ENCODE measurements at places on chromosomes 1 and 21.

DNA sequence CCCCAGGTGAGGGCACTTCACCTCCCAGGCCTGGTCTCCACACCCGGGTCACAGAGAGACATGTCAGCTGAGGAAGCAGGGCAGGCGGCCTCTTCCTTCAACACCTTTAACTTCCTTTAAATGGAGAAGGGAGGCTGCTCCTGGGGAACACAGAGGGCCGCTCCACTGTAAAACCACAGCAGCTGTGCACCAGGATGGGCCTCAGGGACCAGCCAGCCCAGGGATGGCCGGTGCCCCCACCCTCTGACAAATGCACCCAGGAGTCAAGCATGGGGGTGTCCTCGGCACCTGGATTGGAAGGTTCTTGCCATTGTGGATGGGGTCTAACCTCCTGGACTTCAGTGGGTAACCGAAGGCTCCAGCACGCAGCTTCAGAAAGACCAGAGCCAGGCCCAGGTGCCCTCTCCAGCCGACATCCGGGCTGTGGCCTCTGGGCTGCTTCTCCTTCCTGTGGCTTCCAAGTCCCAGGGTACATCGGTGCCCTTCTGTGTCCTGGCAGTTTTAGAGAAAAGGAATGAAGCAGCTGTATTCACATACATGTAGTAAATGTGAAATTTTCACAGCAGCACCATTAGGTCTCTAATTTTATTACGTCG is 121.7 kb upstream of the COL6A1 start:
- no peak for DNase-seq

- no peak for DNase-seq
These were observed 1099.5 kb downstream of the PLA2G4A start for GRCh38 chr1:187928288-187928687.

- no peak for DNase-seq
These were observed 123.7 kb downstream of the DAB1 start for GRCh38 chr1:57300186-57300585.

DNA sequence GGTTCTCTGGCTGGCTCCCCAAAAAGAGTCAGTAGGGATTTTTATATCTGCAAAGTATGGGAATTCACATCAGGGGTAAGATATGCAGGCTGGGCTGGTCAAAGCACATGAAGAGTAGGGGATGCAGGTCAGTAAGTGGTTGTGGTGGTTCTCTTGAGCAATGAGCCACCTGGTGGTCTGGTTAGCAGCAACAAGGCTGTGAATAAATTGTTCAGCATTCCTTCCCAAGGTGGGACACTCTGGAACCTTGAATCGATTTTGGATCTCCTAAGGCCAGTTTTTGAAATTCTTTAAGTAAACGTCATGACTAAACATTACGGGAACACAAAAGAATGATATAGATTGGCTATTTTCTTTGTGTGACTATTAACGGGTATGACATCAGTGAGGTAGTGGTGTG is 563.0 kb upstream of the NEGR1 start:
- no peak for DNase-seq

DNA sequence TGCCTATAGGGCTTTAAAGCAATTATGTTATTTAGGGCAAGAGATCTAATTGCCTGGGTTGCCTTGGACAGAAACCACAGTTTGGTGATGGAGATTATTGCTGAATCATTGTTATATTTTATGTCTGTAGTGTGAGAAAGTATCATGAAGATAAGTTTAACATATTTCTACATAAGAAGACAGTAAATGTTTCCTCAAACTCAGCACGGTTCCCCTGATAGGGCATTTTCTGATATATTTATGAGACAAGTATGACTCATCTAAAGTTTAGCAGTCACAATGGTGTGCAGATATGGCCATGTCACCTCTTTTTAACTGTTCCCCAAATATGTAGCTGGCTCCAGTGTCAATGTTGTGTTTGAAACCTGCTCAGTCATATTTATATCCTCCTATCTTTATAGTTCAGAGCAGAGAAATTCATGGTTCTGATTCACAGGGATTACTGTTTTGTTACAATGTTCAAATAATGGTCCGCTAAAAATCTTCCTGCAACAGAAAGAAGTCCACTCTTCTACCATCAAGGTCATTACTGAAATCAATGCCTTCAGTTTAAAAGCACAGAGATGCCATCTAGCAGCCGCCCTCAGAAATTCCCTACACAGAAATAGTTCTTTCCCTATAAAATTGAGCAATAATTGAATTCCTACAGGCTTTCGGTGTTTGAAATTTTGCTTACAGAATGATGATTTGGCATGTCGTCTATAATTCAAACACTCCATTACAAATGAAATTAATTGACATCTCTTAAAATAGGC is 3.7 kb downstream of the OLFM3 start:
- no peak for DNase-seq

DNA sequence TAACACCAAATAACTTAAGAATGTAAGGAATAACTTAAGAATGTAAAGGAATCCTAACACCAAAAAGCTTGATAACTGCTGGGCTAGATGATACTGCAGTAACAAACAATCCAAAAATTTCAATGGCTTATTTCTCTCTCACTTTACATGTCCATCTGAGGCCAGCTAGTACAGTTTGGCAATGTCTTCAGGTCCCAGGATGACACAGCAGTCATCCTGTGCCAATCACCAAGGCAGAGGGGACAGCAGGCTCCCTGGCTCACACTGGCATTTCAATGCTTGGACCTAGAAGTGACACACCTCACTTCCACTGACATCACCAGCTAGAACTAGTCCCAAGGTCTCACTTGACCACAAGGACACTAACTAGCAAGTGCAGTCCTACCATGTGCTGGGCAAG is 15.3 kb downstream of the DNAJC11 start:
- no peak for DNase-seq

DNA sequence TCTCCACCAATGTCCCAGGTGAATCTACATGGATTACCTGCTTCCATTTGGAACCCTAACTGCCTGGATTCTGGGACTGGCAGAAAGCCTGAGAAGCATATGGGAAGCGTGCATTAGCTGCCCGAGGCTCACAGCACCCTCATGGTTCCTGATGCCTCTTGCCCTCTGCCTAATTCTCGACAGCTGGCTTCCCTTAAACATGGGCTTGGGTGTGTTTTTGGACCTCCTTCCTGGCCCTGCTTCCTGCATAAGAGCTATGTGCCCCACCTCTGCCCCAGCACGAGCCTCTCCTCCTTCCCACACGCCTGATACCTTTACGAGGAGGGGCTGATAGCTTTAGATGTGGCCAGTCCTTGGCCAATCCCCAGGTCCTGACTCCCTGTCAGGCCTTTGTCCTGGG is 152.4 kb upstream of the HMGB4 start:
- DNase-seq, result no peak

DNA sequence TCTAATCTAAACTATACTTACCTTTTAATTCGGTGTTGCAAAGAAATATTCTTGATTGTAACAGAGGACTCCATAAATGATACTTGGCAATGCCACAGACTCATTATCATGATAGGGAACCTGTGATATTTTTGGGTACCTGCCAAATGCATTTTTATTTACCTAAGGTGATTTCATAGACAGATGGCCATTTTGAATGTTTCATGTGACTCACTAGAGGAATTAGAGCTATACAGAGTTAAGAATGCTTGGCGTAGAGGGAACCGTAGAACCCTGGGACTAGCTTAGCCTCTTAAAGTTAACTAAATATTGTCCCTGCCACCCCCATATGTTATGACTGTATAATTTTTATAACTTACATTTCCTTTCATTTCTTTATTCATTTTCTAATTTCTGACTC is 136.1 kb downstream of the DISP1 start:
- DNase-seq, result no peak

DNA sequence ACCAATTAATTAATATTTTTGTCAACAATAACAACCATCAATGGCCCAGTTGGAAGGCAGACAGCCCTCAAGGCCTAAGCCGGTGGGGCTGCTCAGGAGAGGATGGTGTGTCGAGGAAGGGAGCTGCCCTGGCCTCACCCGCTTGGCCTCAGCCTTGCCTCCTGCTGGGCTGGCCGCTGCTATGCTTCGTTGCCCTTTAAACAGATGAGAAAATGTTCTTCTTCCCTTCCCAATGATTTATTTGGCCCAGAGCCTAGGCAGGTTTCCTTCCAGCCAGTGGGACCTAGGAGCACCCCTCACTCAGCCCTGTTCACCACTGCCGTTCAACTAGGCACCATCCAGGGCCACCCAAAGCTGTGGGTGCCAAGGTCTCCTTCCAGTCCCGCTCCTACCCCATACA is 3.1 kb upstream of the ADGRB2 start:
- DNase-seq, result no peak

- DNase-seq, result no peak
These were observed 556.2 kb upstream of the TMPRSS15 start for GRCh38 chr21:18959817-18960216.

- no peak for DNase-seq
These were observed 75.7 kb downstream of the UCHL5 start for GRCh38 chr1:192983349-192983980.

DNA sequence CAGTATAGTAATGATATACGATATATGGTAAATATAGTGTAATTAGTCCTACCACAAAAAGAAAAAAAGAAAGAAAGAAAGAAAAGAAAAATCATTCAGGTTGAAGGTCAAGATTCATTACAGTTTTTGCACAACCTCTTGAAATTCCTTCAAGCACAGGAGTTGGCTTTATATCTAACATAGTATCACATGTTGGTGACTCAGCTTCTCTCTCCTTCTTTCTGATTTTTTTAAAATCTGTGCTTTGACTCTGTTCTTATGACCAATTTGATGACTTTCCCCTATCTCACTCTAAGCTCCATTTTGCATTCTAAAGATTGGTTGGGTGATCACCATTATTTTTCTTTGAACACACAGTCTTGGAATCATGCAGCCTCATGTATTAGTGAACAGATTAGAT is 148.2 kb upstream of the COL11A1 start:
- no peak for DNase-seq

- DNase-seq, result no peak
These were observed 232.5 kb upstream of the JUN start for GRCh38 chr1:59016390-59016789.

DNA sequence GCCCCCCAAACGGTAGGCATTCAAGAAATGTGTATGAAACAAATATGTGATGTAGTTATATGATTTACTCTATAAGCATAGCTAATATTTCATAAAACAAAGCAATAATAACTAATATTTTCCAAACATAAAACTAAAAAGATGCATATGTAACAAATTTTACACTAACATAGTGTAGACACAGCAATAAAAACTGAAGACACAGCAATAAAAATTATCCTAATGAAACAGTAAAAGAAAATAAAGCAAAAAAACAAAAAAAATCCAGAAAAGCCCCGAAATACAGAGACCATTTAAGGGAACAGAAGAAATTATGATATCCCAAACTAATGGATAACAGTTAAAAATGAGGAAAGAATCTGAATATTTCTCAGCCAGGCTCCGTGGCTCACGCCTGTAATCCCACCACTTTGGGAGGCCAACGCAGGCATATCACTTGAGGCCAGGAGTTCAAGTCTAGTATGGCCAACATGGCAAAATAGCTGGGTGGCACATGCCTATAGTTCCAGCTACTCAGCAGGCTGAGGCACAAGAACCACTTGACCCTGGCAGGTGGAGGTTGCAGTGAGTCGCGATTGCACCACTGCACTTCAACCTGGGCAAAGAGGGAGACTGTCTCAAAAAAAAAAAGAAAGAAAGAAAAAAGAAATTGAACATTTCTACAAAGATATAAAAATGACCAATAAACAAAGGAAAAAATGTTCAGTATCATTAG is 38.2 kb upstream of the PSMG1 start:
- no peak for DNase-seq

DNA sequence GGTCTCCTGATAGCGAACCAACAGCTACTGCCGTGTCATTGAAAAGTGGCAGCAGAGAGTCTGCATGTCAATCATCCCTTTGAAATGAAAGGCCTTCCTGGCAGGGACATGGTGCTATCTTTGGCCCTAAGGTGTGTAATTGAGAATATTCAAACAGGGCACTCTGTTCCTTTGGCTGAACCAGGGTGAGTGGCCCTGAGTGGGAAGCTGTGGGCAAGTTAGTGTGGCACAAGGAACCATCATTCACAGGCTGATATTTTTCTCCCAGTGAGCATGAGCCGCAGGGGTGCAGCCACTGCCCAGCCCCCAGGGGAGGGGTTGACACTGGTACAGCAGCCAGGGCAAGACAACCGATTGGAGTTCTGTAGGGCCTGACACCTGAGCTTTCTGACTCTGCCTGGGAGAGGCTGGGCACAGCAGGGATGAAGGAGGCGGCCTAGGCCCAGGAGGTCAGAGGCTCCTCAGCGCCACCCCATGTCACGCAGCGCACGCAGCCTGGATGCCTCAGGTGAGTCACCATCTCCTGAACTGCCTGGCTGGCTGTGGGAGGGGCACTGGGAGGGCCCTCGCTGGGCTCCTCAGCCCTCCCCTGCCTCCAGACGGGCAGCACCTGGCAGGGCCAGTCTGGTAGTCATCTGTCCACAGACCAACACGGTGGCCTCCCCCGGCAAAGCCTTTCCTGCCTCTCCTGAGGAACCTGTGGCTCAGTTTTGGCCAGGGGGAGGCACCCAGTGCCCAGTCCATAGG is 13.2 kb downstream of the QSOX1 start:
- DNase-seq, result no peak

DNA sequence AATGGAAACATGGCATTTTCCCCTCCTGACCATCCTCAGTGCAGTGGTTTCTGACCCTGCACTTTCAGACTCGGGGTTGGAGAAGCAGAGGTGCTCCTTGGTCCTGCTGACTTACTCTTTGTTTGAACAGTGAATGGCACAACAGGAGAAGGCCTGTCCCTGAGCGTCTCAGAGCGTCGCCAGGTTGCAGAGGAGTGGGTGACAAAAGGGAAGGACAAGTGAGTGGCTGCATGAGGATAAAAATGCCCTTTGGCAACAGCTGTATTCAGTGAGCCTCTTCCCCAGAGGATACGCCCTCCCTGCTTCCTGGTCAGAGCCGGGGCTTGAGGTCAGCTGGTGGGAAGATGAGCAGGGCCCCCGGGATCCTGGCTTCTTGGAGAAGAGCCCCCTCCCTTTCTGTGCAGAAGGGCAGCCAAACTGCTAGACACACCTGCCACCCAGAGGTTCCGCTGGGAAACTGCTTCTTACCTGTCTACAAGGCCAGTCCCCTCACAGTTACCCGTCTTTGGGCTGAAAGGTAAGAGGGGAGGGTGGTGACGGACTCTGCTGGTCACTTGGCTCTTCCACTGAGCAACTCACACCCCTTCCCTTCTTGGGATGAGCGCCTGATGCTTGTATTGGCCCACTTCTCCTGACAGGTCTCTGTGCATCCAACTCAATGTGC is 16.6 kb downstream of the NPL start:
- DNase-seq, result no peak

DNA sequence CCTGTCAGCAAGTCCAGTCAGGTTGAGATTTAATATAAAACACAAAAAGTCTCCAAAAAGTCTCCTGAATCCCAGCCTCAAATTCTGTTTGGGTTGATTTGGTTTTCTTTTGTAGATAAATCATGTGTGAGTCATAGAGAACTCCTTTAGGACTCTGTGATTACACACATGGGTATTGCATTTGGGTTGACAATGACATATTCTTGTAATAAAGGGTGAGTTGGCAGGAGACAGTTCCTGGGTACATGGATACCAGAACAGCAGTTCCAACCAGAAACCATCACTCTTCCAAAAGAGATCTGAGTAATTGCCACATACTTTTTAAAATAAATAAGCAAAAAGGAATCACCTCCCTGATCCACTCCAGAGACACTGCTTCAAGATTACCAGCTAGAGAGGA is 8.9 kb downstream of the CR2 start:
- no peak for DNase-seq

- DNase-seq, result no peak
These were observed 136.5 kb upstream of the ETS2 start for GRCh38 chr21:38669186-38669585.

GRCh38 chr1:76075877-76076276 is 1.3 kb downstream of the ST6GALNAC3 start:
- DNase-seq, result no peak

- no peak for DNase-seq
These were observed 46.0 kb upstream of the POFUT2 start for GRCh38 chr21:45333583-45334121.

GRCh38 chr1:226688808-226689207 is 50.3 kb downstream of the ITPKB start:
- no peak for DNase-seq

Data from stimulated activated CD8-positive, alpha-beta memory T cell treated with anti-CD3 and anti-CD28 coated beads, Interleukin-7, amount 100 ng/mL, for 24 hours (primary cell).